T-helper 2 cell (primary cell): ENCODE measurements at places on chromosomes 6 and 20.

DNA sequence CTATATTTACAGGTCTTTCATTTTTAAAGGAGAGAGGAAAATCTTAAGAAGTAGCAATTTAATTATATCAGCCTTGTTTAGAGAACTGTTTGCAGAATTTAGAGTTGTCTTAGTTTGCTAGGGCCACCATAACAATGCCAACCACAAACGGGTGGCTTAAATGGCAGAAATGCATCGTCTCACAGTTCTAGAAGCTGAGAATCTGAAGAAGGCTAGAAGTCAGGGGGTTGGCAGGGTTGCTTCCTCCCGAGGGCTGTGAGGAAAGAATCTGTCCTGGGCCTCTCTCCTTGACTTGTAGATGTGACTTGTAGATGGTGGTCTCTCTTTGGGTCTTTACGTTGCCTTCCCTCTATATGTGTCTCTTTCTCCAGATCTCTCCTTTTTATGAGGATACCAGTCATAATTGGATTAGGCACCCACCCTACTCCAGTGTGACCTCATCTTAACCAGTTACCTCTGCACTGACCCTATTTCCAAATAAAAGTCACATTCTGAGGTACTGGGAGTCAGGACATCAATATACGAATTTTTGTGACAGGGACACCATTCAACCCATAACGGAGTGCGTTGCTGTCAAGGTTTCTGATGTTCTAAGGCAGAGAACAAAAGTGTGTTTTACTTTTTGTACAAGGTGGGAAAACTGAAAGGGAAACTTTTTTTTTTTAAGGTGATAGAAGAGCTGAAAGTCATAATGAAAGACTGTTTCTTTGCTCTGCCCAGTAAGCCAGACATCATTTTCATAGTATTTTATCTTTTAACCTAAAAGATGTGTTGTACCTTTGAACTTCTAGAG, 84.4 kb downstream of the SAMD3 start:
- peak; percentile 68 for DNase-seq

DNA sequence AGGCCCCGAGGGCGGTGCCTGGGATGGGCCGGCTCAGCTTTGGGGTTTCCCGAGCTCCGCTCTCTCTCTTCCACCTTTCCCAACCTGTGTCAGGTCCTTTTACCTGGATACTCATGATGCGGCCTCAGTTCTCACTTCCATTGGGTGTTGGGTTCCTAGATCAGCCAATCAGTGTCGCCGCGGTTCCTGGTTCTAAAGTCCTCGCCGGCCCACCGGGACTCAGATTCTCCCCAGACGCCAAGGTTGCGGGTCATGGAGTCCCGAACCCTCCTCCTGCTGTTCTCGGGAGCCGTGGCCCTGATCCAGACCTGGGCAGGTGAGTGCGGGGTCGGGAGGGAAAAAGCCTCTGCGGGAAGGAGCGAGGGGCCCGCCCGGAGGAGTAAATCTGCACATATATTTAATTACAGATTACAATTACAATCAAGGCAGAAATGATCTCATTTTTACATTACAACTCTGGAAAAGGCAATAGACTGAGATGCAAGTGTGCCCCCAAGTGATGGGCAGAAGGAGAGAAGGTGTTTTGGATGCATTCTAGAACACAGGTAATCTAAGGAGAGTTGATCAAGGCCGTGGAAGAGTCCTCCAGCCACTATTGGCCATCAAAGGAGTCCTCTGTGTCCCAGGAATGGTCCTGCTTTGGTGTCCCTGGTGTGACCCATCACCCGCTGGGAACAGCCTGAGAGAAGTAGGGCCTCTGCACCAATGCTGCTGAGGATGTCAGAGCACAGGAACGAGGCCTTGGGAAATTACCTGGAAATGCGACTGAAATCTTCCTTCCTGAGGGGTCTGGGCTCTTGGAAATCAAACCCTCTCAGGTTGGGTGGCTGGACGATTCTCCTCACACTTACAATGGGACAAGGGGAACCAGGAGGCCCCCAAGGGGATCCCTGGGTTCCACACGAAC, 34.7 kb upstream of the MICB start:
- DNase-seq, result peak; percentile 94

DNA sequence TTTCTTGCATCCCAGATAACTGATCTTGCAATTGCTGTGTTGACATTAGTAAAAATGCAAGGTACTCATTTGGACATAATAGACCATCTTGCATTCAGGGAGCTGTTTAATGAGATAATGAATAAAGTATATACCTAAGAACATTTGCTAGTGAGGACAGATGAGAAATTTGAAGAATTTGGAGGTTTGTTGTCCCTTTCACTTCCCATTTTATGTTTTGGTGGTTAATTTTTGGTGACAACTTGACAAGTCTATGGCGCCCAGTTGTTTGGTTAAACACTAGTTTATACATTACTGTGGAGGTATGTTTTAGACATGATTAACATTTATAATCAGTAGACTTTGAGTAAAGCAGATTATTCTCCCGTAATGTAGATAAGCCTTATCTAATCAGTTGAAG, 300.2 kb upstream of the SYNCRIP start:
- DNase-seq, result no peak

GRCh38 chr20:5885866-5886265, 64.5 kb downstream of the TRMT6 start:
- DNase-seq, result no peak

DNA sequence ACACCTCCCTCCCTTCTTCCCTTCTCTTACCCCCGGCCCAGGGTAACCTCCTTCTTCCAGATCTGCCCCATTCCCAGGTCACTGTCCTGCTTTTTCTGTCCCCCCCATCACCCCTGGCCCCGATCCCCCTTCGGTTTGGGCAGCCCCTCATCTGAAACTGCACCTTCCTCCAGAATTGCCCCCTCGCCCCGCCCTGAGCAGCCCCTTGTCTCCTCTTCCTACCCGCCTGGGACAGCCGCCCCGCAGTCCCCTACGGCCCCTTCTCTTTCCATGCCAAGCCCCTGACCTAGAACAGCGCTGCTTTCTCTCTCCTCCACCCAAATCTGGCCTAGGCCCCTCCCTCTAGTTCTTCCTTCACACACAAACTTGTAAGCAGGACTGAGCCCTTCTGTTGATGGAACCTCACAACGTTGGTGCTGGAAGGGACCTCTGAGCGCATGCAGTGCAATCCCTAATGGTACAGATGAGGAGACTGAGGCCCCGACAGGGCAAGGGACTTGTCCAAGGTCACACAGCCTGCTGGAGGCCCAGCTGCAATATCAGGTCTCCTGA, 630 bp downstream of the PPP2R5D start:
- DNase-seq, result no peak

DNA sequence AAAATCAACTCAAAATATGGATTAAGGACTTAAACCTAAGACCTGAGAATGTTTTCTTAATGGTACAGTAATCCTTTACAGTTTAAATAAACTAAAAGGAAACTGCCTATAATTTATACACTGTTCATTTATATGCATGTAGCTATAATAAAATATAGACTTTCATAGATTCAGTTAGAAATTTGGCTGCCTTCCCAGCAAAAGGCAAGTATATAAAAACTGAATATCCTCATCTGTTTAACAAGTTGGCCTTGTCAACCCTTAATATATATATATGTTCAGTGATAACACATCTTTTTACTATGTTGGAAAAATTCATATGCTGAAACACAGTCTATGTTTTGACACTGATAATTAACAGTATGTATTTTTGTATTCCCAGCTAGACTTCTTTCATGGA, 123.1 kb downstream of the GRIK2 start:
- DNase-seq, result no peak
